ENCODE measurements at places on chromosomes 3 and 15.

DNA sequence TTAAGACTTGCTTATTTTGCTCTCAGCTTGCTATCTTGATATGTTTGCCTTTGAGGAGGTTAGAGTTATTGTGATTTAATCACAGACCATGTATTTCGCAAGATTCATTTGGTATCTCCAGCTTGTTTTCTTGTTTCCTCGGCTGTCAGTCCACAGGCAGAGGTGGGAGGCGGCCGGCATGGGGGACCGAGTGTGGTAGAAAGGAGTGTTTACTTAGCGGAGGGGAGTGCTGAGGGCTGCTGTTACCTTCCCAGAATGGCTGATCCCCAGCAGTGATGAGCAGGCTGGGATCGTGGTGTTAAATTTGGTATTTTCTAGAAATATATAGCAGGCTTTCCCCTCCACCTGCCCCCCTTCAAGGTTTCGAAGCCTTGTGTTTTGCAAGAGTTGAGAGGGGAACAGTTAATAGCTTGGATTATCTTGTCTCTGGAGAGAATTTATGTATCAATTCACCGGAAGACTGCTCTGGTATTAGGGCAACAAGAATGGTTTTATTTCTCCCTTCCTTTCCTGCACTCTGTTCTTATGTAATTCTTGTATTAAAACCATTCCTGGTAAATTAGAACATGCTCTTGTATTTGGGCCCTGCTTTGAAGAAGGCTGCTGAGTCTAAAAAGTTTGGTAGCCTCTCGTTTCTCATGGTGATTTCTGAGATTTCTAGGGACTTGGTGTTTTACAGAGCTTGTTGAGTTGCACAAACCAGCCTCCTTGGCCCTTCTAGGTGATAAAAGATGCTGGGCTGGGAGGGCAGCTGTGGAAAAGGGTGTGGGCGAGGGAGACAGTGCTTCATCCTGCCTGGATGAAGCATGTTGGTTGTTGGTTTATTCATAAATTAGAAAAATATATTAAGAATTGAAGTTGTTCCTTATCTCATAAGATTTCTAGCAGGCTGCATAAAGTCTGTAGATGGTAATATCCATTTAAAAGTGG, 151.4 kb downstream of the IGF1R start:
- no peak for DNase-seq

GRCh38 chr3:103169289-103169688, 734.5 kb downstream of the ZPLD1 start:
- no peak for DNase-seq

DNA sequence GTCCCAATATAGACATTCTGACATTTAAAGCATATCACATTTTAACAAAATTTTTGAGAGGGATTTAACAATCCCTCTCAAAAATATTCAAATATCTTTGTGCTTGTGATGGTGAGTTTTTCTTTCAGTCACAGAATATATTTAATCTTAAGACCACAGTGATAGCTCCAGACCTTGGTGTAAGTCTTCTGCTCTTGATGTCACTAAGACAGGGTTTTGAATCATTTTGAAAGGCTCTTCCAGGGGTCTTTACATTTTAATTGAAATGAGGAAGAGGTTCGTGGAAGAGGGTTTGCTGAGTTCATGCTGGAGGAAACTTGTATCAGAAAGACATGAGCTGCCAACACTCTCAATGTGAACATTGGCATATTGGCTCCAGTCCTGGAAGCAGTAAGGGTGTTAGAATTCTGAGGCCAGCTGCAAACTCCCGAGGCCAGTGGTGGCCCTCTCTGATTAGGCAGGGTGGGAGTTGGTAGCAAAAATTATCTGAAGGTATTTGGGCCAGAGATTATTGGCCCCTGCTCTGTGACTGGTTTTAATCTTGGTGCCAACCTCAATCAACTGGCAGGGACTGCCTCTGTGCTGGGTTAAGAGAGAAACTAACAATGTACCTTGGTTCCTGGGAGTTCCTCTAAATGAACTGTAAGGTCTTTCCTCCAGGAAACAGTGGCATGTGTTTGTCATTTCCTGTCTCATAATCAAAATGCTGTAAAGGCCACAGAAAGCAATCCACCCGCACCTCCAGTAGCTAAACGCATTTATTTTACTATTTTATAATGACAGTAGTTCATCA, 5.3 kb downstream of the POU1F1 start:
- no peak for DNase-seq

GRCh38 chr15:90465930-90466567, 63.7 kb upstream of the CRTC3 start:
- DNase-seq: no peak

GRCh38 chr15:36802861-36803531, 223.6 kb downstream of the CDIN1 start:
- DNase-seq: no peak

DNA sequence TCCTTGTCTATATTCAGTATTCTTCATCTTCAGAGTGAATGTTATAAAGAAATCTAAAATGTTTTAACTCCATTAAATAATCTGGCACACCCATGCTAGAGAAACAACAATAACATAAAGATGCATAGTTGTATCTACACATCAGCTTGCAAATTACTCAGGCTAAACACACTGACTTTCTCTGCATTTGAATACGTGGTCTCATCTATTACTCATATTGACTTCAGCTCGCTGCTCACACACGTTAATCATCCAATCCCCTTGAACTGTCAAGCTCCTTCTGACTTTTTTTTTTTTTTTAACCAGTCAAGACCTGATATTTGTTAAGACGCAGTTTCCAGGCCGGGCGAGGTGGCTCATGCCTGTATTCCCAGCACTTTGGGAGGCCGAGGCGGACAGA, 1137.3 kb upstream of the CADM2 start:
- DNase-seq: no peak

- DNase-seq: no peak
Observed at GRCh38 chr15:63025460-63025859, 17.1 kb upstream of the TPM1 start.

DNA sequence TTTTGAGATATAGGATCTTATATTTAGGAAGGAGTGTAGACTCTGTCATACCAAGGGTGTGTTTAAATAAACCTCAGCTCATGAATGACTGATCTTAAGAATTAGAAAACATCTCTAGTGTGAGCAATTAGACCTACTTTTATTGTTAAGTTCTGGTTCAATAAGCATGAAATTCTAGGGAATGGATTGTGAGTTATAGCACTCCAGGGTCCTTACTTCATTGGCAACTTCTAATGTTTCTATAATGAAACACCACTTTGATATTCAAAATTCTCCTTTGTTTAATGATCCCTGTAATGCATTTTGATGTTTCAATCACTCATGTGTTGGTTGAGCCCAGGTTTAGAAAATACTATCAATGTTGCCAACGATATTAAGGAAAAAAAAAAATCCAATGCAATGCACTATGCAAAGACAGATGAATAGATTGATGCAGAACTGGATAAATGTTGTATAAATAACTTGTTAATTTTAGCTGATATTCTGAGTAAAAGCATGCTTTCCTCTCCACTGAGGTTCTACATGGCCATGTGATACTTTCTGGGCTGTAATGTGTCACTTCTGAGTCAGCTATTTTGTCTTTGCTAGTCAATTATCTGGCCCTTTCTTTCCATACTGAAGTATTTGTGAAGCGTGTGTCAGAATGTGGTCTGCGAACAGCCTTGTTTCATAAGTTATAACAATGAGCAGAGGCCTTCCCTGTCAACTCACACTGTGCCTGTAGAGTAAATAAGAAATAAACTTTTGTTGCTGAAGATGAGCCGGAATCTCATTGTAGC, 1035.9 kb downstream of the PLOD2 start:
- DNase-seq: no peak

GRCh38 chr3:188819939-188820338, 351.8 kb upstream of the TPRG1 start:
- DNase-seq: no peak

GRCh38 chr3:158743664-158744566, 11.7 kb upstream of the RARRES1 start:
- DNase-seq: no peak

GRCh38 chr3:60594025-60594424, 657.2 kb downstream of the FHIT start:
- no peak for DNase-seq

GRCh38 chr3:28210968-28211713, 30.3 kb upstream of the CMC1 start:
- DNase-seq: no peak

- DNase-seq: no peak
Observed at GRCh38 chr15:50925281-50925680, 16.8 kb downstream of the AP4E1 start.

GRCh38 chr15:39399600-39399999, 181.3 kb upstream of the THBS1 start:
- no peak for DNase-seq

DNA sequence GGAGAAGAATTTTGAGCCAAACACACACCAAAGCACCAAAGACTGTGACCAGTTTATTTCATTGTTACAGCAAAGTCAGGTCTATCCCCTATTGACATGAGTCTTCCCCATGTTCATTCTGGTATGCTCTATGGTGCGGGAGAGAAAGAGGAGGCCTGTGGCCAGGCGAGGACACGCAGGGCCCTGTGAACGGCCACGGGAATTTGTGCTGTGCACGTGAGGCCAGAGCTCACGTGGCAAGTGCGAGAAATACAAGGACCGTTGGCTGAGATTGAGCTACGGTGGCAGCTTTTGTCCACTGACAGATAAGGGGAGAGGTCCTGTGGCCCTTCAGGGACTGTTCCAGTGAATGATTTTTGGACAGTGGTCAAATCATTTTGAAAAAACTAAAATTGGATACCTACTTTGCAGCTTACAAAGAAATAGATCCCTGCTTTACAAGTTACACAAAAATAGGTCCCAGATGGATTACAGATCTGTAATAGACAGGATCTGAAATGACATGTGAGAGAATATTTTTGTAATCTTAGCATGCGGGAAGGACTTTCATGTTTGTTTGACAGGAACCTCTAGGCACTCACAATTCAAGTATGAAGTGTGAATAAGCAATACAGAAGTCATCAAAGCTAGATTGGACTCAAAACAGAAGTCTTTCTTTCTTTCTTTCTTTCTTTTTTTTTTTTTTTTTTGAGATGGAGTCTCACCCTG, 9.2 kb downstream of the ZSCAN2 start:
- DNase-seq: no peak

DNA sequence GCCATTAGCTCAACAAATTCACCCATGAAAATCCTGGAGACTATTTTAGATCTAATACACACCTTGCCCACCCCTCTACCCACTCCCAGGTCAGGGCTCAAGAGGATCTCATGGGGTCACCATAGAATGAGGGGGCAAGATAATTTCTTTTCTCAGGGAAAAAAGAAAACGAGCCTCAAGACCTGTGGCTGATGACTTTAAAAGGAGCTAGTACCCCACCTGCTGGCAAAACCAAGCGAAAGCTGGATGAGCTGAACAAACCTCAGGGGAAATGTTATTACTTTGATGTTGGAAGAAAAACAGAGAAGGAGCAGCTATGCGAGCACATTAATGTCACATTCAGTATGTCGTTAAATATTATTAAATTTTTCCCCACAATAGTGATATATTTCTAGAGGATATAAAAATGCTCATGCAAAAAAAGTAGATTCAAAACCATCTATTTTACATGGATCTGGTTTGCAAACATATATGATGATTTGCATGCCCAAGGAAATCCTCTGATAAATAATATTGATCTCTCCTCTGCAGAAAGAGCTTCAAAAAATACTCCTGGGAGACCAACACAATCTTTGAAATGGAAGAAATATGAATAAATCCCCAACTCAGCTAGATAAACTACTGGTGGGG, 37.7 kb downstream of the PLD1 start:
- peak; percentile 46 for DNase-seq

- no peak for DNase-seq
Observed at GRCh38 chr3:71487418-71487817, 96.1 kb downstream of the FOXP1 start.

DNA sequence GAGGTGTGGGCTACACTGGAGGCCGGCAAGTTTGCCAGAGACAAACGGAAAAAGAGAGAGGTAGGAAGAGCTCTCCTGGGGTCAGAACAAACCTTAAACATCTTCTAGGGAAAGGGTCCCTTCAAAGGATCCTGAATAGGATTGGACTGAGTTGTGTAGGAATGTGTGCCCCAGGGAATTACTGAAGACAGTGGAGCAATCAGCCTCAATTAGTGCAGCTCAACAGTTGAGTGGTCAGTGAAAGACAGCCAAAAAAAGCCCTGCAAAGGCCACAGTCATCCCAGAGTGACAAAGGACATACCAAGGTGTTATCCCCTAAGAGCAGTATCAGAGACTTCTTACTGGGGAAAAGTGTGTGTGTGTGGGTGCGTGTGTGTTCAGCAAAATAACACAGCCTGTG, 70.3 kb downstream of the NUP210 start:
- DNase-seq: no peak

DNA sequence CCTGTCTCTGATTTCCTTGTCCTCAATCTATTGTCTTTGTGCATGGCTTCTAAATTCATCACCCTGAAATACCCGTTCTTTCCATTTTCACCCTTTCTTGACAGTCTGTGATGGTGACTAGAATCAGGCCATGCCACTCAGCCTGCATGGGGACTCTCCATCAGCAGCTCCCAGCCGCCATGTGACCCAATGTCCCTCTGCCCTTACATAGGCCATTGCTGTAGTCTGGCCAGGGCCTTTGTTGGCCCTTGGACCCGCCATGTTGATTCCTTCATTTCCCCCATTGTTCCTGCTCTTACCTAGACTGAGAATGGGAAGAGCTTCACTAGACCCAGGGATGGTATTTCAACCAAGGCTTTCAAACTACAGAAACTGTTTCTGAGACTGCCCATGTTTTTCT, 45.8 kb downstream of the SPSB4 start:
- no peak for DNase-seq

- DNase-seq: no peak
Observed at GRCh38 chr3:115321400-115321805, 174.3 kb upstream of the ZBTB20 start.

DNA sequence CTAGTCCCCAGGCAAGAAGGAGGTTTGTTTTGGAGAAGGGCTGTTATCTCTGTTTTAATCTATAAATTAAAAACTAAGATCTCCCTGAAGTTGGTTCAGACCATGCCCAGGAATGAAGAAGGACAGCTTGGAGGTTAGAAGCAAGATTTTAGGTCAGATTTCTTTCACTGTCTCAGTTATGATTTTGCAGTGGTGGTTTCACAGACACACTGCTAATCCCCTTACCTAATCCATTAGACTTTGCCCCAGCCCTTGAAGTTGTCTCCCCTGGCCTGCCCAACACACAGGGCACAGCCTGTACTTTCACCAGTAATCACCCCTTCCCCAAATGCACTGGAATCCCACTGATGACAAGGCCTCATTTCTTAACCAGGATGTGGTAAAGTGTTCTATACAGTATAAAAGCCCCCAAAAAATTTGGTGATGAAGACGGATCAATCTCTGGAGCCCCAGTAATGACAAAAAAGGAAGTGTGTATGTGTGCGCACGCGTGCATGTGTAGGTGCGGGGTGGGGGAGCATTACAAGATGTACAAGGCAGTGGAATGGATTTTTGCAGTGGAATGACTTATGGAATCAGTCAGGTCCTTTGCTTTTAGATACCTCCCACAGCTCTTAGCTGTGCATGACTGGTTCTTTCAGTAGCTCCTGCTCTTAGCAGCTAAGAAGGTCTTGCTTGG, 73.1 kb upstream of the TERB2 start:
- DNase-seq: no peak

DNA sequence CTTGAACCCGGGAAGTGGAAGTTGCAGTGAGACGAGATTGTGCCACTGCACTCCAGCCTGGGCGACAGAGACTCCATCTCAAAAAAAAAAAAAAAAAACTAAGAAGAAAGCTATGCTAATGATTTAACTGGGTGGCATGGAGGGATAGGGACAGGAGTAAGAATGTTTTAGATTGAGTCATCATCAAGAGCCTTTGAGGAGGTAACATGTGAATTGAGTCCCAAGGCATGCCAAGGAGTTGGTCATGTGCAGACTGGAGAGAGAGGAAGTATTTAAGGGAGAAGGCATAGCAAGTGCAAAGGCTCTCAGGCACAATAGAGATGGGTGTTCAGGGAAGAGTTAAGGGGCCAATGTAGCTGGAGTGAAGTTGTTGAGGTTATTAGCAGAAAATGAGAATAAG, 9.1 kb downstream of the BNC1 start:
- no peak for DNase-seq

All from NCI-H2029 treated with DMSO at 0.1 percent for 48 hours (cell line).